Ureter (tissue), 1 donor: ENCODE measurements at places on chromosomes 12 and 14. TPM values are rescaled to one million over a fixed set of nuclear protein-coding genes. Genes with fewer than 3 reads are reported as not detected.

KCNH3 gene
- total RNA-seq = 1.1 TPM

KRT79 gene
- total RNA-seq = not detected

KCNJ8 gene
- total RNA-seq = 10.5 TPM

NID2 gene
- total RNA-seq = 23.5 TPM

POTEG gene
- total RNA-seq = not detected

KLRG1 gene
- total RNA-seq = 2.4 TPM

CEP290 gene
- total RNA-seq = 24.3 TPM

CLEC6A gene
- not detected for total RNA-seq

GRIN2B gene
- 0.03 TPM for total RNA-seq

NEUROD4 gene
- total RNA-seq = not detected

KRT78 gene
- not detected for total RNA-seq

TULP3 gene
- 13.2 TPM for total RNA-seq

REP15 gene
- total RNA-seq = 1.2 TPM

LHX5 gene
- total RNA-seq = not detected

KRT3 gene
- total RNA-seq = not detected

FBRSL1 gene
- total RNA-seq = 68.7 TPM

OR4K2 gene
- total RNA-seq = not detected

PARPBP gene
- total RNA-seq = 2.7 TPM

FMNL3 gene
- total RNA-seq = 12.6 TPM

A2M gene
- 688 TPM for total RNA-seq
